Stomach (tissue), 19 donors: ENCODE measurements at places on chromosomes 3 and 15. TPM values are rescaled to one million over a fixed set of nuclear protein-coding genes. Genes with fewer than 3 reads are reported as not detected.

The GOLGA6D gene
- not detected for total RNA-seq

The DUSP7 gene
- total RNA-seq = 1.8 TPM

The PLSCR5 gene
- not detected for total RNA-seq

DNA sequence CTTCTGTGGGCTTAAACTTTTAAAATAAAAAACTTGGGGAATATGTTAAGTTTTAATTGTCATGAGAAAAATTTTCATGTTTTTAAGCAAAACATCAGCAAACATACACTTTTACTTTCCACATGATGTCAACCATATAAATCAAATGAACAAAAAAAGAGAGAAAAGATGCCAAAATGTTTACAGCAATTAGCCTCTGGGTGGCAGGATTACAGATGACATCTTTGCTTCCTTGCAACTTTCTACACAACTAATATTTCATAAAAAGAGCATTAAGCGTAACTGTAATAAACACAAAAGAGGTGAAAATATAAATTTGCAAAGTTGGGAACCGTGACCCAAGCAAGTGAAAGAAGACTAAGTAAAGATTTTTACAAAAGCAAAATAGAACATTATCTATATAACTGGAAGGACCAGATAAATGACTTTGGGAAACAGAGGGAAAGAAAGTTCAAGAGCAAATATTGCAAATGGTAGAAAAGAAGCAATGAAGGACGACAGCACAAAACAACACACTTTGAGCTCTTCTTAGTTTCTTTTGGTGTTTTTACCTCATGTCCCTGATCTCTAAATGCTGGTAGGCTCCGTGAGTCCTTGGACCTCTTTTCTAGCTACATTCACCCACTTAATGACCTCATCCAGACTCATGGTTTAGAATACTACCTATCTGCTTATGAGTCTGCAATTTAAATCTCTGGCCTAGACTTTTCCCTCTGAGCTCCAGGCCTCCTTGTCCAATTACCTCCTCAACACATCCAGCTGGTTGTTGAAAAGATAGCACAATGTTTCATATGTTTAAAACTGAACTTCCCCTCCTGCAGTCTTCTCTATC is 9.4 kb downstream of the TP53BP1 start:
- H3K36me3 ChIP-seq = peaks cover 23% of the 10 kb centered on the region
- H3K4me1 ChIP-seq = no peaks in the 10 kb centered on the region
- H3K27ac ChIP-seq = no peak overlapping the region
- H3K27me3 ChIP-seq = no peaks in the 10 kb centered on the region

- DNase-seq = no peak
- H3K4me3 ChIP-seq = no peak overlapping the region
- H3K27me3 ChIP-seq = no peaks in the 10 kb centered on the region
- H3K36me3 ChIP-seq = peaks cover 11% of the 10 kb centered on the region
- H3K27ac ChIP-seq = no peak overlapping the region
Observed at GRCh38 chr15:65057549-65057940, 10.2 kb downstream of the RASL12 start.

The INKA1 gene
- total RNA-seq = 3.3 TPM

GRCh38 chr3:111807826-111808225 is 51.2 kb upstream of the PHLDB2 start:
- H3K4me1 ChIP-seq = peaks cover 29% of the 10 kb centered on the region
- H3K4me3 ChIP-seq = no peak overlapping the region
- no peak overlapping the region for H3K27ac ChIP-seq

- H3K4me3 ChIP-seq = no peak overlapping the region
- no peak overlapping the region for H3K27ac ChIP-seq
- H3K36me3 ChIP-seq = no peaks in the 10 kb centered on the region
- no peak for DNase-seq
- no peaks in the 10 kb centered on the region for H3K27me3 ChIP-seq
Observed at GRCh38 chr15:57156210-57156884, 220.0 kb upstream of the CGNL1 start.

The PLIN1 gene
- total RNA-seq = 4.3 TPM

The STRA6 gene
- not detected for total RNA-seq

DNA sequence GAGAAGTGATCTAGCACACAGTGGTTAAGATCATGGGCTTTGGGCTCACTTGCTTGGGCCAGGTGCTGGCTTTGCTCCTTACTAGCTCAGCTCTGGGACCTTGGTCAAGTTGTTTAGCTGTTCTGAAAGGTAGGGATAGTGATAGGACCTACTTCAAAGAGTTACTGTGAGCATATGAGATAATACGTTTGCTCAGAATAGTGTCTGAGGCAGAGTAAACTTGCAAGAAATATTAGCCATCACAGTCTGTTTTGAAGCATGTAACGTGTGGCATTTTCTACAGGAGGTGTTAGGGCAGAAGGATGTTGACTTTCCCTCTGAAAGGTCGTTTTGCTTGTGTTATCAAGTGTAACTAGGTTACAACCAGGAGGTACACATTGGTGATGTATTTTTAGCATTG is 34.5 kb upstream of the NFKBIZ start:
- DNase-seq = no peak
- H3K36me3 ChIP-seq = no peaks in the 10 kb centered on the region
- no peaks in the 10 kb centered on the region for H3K27me3 ChIP-seq
- H3K4me1 ChIP-seq = peaks cover 27% of the 10 kb centered on the region

DNA sequence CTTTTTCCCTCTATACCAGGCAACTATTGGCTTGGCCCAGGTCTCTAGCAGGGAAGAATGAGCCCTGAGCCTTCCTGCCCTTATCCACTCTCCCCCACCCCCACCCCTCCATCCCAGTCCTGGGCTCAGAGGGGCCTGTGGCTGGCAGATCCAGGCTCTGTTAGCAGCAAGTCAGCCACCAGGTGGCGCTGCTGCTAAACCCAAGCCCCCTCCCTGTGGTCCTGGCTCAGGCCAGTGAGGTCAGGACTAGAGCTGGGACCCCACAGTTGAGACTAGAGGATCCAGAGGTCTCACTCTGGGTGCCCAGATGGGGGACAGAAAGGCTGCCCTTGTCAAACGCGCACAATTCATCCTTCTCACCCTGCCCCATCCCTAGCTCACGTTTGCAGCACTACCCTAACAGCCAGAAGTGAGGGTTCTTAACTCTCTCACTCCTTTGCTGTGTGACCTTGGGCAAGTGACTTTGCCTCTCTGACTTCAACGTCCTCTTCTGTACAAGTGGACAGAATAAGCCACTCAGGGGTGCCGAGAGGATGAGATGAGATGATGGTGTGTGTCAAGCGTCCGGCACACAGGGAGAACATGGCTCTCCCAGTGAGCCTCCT is 46.8 kb upstream of the SLC6A1 start:
- DNase-seq = peak; percentile 49
- no peaks in the 10 kb centered on the region for H3K36me3 ChIP-seq
- H3K4me3 ChIP-seq = no peak overlapping the region
- H3K4me1 ChIP-seq = no peaks in the 10 kb centered on the region

DNA sequence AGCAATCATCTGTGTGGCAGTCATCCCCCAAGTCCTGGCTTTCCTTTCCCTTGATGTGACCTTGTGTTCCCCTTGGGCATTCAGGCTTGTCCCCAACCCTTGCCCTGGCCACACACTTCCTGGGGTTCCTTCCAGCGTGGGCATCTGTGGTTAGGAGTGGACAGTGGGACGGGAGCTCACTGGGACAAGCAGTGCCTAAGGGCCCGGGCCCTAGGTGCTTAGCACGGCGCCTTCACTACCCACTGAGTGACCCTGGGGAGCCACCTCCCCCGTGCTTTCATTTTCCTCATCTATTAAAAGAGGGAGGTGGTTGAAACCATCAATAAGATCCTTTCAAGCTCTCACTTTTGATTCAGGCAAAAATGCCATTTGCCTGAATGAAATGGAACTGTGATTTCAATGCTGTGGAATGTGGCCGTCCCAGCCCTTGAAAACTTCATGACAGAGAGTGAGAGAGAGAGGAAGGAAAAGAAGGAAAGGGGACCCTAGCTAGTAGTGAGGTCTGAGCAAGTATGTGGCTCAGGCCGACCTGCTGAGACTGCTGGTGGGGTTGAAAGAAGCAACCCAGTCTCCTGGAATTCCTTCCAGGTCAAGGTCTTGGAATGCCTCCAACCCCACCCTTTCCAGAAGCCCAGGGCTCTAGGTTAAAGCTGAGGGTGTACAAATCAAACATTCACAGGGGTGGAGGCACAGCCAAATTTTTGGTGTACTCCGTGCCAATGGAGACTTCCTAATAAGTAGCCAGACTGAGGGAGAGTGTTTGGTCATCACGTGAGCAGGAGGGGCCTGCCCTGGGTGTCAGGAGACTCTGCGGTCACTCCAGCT is 302.9 kb downstream of the TLE3 start:
- DNase-seq = peak; percentile 59
- no peaks in the 10 kb centered on the region for H3K4me1 ChIP-seq
- no peaks in the 10 kb centered on the region for H3K27me3 ChIP-seq
- no peaks in the 10 kb centered on the region for H3K36me3 ChIP-seq
- H3K27ac ChIP-seq = peak overlapping the region; percentile 79

DNA sequence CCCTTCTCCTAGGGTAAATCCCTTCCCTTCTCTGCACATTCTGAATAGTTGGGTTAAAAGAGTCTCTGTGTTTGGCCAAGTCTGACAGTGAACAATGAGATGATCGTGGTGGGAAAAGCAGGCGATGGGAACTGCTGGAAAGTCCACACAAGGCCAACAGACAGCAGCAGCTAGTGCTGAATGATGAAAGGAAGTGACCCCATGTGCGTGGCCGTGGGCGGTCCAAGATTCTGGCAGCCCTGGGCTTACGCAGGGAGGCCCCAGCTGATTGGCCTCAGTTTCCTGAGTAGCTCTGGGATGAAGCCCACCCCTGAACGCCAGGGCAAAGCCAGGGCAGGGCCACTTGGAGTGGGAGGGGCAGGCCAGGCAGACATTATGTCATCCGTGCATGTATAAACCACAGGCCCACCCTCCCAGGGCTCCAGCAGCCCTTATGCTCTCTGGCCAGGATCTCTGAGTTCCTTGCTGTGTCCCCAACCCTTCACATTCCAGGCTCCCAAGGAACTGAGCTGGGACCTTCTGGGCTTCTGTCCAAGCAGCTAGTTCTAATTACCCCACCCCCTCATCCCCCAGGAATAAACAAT is 57.8 kb downstream of the CDC25A start:
- H3K4me1 ChIP-seq = peaks cover 18% of the 10 kb centered on the region
- no peaks in the 10 kb centered on the region for H3K36me3 ChIP-seq
- peak overlapping the region; percentile 69 for H3K27ac ChIP-seq
- H3K4me3 ChIP-seq = no peak overlapping the region
- DNase-seq = peak; percentile 29

GRCh38 chr3:45673273-45673672 is 15.9 kb upstream of the SACM1L start:
- no peak overlapping the region for H3K27ac ChIP-seq
- DNase-seq = no peak
- no peak overlapping the region for H3K4me3 ChIP-seq
- no peaks in the 10 kb centered on the region for H3K4me1 ChIP-seq
- no peaks in the 10 kb centered on the region for H3K27me3 ChIP-seq

The CACNA2D3 gene
- total RNA-seq = 2.9 TPM

DNA sequence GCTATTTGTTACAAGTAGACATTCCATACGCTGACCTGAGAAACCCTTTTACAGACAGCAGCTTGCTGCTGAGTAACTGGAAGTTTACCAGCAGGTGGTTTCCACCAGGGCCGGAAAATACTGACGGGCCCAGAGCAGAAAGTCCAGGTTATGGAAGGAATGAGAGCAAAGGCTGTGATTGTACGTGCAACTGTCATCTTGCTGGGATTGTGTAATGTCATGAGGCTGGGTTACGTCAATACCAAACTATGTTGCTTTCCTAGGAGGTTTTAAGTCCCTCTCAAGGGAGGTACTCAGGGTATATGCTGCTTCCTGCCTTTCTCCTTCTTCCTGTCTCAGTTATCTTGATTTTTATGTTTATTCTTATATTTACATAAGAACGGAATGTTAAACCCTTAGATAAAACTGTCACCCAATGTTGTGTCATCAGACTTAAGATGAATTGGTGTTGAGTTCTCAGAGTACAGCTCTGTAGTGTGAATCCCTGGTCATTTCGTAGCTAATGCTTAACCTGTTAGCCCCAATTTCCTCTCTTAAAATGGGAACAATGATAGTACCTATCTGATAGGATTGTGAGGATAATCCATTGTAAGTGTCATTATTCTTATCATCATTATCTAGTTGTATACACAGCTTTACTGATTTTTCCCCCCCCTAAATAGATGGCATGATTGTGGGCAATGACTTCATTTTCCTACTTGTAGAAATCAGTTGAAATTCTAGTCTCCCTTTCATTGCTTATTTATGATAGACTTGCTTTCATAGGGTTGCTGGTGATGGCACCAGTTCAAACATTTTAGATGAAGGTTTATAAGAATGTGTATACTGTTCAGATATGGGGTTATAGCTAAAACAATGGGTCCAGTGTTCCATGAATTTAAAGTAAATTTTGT is 101.4 kb downstream of the FNDC3B start:
- no peaks in the 10 kb centered on the region for H3K27me3 ChIP-seq
- no peaks in the 10 kb centered on the region for H3K36me3 ChIP-seq
- no peak overlapping the region for H3K4me3 ChIP-seq
- H3K4me1 ChIP-seq = peaks cover 95% of the 10 kb centered on the region
